DND-41 (cell line): ENCODE measurements at places on chromosomes 16 and 17.

DNA sequence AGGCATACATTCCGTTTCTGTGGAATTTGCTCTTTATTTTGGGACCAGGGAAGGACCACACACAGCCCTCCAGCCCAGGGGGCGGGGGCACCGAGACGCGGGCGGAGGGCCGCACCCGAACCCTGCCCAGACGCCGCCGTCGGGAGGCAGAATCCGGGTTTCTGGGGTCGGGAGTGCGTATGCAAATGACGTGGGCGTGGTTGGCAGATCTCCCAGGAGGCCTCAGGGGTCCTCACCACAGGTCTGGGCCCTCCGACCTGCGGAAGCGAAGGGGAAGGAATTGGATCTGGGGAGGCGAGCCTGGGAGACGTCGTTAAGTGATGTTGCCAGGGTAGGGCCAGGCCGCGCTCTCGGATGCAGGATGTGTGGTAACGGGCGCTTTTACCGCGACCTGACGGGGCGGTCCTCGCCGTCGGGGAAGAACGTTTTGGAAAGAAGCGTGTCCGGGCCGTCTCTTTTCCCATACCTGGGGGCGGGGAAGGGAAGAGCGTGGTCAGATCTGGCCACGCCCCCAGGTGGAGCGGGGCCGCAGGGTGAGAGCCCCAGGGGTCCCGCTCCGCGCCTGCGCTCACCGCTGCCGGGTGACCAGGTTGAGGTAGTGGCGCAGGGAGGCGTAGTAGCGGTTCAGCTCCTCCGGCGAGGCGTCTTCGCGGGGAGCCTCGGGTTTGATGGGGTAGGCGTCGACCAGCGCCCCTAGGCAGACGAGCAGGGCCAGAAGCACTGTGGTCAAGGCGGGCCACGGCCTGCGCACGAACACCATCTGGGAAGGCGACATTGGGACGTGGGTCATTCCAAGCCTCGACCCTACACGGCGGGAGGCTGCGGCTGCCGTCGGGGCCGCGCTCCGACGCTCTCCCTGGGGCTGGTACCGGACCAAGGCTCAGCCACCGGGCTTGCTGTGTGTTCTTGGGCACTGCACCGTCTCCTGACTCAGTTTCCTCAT lies 745 bp downstream of the PYY start:
- no peak for DNase-seq

DNA sequence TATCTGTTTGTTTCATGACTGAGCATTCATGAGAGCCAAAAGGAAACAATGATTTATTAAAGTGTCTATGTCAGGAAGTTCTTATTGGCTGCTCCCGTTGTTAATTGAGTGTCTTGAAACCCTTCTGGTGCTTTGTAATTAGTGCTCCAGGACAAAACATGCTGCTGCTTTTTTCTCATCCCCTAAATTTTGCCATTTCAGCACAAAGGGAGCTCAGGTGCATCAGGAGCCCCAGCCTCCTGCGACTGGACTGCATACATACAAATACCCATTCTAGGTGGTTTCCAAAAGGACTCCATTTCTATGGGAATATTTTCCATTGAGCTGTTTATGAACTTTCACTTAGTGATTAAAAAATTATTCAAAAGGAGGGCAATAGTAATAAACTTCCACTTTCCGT lies 354.0 kb downstream of the CDH13 start:
- no peak for DNase-seq

DNA sequence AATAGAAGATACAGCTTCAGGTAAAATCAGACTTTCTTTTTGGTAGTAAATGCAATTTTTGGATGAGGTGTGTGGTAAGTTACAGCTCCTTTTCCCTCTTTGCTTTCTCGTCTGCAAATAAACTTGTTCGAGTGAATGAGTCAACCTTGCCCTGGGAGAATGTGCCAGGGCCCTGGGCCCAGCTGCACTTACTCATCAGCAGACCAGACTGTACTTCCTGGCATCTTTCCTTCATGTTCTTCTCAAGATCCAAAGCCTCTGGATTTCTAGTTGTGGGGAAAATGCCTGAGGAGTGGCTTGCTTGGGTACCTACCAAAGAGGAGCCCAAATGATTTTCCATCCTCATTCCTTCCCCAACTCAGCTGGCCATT lies 5.4 kb upstream of the G6PC1 start:
- DNase-seq, result no peak

GRCh38 chr16:55091213-55091870 lies 160.7 kb downstream of the IRX5 start:
- no peak for DNase-seq

GRCh38 chr16:57544124-57544653 lies 1.7 kb downstream of the ADGRG5 start:
- peak; percentile 53 for DNase-seq

- DNase-seq, result no peak
Measured at GRCh38 chr16:57619606-57620334, 8.7 kb upstream of the ADGRG1 start.

DNA sequence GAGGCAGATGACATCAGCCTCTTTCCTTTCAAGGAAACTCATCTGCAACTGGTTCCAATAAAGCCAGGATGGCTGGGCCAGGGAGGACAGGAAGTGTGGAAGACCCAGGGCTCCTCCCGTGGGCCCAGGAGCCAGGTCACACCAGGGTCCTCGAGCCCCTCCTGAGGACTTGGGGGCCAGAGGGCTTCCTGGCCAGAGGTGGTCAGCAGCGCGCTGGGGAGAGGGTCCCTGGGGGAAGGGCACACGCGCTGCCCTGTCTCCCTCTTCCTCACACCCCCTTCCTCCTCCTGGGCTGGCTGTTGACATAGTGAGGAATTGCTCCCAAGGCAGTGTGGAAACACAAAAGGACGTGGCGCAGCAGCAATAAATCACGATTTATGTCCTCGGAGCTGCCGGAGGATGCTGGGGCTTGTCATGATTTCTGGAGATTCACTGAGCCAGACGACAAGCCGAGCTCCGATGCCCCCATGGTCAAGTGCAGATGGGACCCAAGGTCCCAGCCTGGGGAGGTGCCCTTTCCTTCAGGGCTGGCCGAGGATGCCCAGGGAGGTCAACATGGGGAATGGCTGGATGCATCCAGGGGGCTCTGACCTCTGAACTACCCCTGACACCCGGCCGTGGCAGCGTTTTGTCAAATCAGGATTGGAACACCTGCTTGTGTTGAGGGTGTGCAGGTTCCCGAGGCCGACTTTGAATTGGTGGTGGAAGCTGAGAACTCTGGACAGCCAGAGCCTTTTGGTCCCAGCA lies 152.6 kb downstream of the IRF8 start:
- DNase-seq, result no peak

DNA sequence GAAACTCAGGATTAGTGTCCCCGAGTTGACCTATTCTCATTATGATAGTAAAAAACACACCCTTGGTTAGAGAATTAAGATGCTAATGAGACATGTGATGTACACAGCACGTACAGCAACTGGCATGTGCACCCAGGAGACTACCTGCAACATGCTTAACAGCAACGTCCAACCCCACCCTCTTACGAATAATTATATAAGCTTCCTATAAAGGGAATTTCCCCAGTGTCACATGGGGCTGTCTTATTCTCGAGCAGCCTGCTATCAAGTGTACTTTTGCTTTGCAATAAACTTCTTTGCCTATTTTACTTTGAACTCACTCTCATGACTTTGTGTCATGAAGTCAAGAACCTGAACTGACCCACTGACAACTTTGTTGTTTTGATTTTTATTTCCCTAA lies 62.4 kb upstream of the PMFBP1 start:
- no peak for DNase-seq

DNA sequence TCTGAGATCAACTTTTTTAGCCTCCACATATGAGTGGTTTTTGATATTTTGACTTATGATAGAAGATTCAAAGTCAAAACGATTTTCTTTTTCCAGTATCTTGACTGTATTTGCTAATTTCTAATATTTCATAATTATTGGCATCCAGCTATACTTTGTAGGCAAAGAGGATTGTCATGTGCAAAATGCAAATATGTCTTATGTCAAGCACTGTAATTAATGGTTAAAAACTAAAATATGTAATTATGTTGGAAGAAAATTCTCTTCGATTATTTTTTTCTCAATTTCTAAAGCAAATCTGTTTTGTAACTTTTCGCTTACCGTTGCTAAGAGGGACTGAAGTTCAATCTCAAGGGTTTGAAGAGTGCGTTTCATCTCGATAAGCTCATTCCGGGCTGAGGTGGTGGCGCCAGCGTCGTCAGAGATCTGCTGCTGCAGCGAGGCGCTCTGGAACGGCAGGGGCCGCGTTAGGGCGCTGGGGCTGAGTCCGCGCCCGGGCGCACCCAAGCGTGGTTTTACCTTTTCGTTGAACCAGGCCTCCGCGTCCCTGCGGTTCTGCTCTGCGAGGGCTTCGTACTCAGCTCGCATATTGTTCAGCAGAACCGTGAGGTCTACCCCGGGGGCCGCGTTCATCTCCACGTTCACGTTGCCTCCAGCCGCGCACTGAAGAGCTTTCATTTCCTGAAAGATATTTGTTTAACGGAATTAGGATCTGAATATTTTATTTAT lies 3.0 kb downstream of the KRT27 start:
- no peak for DNase-seq

DNA sequence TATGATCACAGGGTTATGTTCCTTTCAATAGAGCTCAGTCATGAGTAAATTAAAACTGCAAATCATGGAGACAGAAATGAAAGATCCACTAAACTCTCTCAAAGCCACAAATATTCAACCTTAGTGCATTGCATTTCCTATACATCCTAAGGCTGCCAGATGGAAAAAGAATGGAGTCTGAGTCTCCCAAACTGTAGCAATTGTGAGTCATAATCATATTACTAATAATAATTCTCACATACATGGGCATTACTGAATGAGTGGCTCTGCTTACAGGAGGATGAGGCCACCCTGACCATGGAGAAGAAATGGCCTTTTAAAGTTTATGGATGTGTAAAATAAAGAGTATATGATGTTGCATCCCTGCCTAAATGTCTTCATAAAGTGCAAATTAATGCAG lies 3.2 kb downstream of the CA10 start:
- no peak for DNase-seq

- no peak for DNase-seq
Measured at GRCh38 chr16:29834079-29834478, 13.8 kb downstream of the MVP start.

- DNase-seq, result peak; percentile 88
Measured at GRCh38 chr16:75580-76501, 2.2 kb upstream of the MPG start.

DNA sequence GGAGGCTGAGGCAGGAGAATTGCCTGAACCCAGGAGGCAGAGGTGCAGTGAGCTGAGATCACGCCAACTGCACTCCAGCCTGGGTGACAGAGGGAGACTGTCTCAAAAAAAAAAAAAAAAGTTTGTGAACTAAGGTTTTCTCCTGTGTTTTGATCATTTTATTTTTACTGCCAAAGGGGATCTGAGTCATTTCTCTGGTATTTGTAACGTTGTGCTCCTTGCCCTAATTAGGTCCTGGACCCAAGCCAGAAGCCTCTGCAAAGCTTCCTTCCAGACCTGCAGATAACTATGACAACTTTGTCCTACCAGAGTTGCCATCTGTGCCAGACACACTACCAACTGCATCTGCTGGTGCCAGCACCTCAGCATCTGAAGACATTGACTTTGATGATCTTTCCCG lies 32.1 kb downstream of the IST1 start:
- DNase-seq, result no peak

DNA sequence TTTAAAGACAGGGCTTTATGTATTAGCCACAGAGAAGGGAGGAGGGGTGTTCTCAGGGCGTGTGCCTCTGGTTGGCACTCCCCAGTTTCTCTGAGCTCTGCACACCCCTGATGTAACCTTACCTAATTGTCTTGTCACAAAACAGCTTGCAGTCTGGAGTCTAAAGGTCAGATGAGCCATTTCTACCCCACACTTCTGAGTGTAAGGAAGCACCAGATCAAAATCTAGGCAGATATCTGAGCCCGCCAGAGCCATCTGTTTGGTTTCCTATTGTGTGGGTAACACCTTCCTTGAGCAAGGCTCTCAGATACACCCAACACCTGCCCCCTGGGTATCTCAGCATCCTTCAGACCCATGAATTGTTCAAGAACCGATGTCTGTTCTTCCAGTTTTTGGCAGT lies 15.5 kb downstream of the CDH1 start:
- no peak for DNase-seq

DNA sequence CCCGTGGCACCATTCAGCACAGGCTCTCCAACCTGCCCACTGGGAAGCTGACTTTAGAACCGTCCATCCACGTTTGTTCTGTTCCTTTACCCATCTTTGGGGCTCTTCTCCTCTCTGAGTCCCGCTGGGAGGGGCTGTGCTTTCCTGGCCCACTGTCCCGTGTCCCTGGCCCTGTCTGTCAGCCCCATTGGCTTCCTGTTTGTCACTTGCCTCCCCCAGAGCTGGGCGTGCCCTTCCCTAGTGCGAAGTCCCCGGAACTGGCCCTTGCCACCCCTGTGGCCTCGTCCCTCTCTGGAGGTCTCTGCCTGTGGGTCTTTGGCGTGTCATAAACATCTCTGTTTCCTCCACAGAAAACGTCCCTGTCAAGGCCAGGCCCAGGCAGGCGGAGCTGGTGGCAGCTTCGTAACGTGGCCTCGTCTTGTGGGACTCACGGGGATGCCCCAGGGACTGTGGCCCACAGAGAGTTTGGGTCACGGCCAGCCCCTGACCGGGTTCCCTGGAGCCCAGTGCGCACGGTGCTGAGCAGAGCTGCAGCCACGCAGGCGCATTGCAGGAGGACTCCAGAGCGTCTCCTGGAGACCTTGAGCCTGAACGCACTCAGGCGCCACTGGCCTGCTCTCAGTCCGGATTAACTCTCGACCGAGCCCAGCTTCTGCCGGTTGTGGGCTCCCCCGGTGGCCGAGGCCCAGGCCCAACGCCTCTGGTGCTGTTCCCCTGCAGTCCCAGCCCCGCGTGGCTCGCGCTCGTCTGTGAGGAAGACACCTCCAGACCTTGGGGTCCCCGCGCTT lies 7.3 kb downstream of the CHMP6 start:
- DNase-seq, result no peak

DNA sequence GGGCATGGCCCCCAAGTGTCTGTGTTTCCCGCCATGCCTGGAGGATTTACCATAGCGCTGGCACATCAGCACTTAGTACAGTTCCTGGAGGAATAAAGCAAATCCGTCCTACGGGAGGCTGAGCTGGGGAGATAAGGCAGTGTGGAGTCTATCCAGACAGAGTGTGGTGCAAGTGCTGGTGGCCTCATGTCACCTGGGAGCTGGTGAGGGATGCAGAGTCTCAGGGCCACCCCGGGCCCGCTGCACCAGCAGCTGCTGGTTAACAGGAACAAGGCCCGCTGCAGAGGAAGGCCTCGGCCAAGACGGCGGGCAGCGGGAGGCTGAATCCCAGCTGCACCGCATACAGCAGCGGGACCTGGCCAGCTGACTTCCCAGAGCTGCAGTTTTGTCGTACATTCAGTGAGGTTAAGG lies 57.3 kb upstream of the CDC42EP4 start:
- no peak for DNase-seq

DNA sequence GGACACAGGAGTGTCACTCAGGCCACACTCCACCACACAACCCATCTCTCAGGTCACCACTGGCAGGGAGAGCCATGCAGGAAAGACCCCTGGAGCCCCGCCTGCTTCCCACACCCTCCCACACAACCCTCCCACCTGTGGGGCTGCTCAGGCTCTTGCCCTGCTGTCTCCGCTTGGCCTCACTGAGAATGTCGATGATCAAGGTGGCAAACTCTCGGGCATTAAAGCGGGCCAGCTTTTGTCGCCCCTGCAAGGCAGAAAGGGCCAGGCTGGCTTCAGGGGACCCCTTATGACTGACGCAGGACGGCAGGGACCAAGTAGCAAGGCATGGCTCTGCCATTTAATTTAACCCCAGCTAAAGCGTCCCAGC lies 8.5 kb downstream of the TP53I13 start:
- no peak for DNase-seq

- no peak for DNase-seq
Measured at GRCh38 chr16:77540646-77541045, 105.8 kb upstream of the ADAMTS18 start.
